ENCODE measurements at places on chromosomes 12 and 14.

DNA sequence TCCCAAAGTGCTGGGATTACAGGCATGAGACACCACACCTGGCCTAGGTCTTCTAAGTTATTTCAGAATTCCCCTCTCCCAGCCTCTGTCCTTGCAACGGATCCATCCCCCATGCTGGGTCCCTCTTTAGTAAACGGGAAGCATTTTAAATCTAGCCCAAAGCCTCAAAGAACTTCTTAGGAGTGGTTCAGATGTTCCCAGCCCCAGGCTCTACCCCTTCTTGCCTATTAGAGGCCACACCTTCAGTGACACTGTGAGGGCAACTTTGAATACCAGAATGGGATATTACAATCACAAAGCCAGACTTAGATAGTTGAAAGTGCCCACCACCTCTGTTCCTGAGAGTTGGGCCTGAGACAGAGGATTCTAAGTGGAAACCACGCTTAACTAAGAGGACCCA, 18.1 kb upstream of the SPPL3 start:
- DNase-seq: no peak

DNA sequence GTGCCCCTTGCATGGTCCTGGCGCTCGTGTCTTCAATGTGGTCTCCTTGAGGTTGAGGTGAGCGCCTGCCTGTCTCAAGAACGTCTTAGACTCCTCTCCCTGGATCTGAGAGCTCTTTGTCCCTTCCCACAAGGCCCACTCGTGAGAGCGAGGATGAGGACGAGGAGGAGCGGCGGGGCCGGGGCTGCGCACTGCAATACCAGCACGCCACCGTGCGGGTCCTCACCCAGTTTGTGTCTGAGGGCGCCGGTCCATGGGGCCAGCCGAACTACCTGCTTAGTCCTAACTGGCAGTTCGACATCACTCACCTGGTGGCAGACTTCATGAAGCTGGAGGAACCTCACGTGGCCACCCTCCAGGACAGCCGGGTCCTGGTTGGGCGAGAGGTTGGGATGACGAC, 128.1 kb downstream of the SLC15A4 start:
- no peak for DNase-seq

- no peak for DNase-seq
These were observed 49.5 kb upstream of the DLK1 start for GRCh38 chr14:100677152-100677551.

DNA sequence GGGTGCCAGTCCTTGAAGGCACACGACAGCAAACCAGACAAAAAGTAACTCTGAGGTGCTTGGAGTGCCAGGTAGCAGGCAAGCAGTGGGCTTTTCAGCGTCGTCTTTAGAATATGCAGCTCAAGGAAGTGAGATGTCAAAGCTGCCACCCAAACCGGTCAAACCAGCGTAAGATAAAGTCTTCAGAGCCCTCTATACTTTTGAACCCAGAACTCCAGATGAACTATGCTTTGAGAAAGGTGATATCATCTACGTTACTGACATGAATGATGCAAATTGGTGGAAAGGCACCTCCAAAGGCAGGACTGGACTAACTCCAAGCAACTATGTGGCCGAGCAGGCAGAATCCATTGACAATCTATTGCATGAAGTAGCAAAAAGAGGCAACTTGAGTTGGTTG, 95.9 kb downstream of the TBX3 start:
- no peak for DNase-seq

GRCh38 chr14:101635749-101636560, 74.7 kb downstream of the DIO3 start:
- DNase-seq: no peak

GRCh38 chr12:1273051-1273450, 282.0 kb downstream of the ERC1 start:
- no peak for DNase-seq

DNA sequence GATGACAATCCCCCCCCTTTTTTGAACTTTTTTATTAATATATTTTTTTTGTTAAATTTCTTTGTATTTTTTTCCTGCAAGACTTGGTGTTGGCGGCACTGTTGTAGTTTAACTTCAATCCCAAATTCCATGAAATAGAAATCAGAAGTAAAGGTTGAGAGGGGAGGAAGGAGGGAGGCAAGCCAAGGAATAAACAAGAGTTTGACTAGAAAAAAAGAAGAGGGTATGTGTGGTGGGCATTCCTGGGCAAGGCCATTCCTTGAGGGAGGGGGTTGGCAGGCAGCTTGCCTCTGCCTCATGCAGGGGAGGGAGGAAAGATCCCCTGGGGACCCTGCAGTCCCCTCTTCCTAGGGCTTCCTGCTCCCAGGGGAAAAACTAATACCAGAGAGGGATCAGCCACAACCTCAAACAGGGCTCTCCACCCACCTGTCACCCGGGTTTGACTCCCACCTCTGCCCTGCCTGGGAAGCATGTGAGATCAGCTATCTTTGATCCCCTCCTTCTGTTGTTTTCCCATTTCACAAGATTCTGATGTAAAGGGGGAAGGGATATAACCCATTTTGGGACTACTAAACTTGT, 519 bp upstream of the AP1G2 start:
- no peak for DNase-seq

- DNase-seq: no peak
These were observed 38.4 kb upstream of the OR4E1 start for GRCh38 chr14:21712036-21712435.

GRCh38 chr14:89089330-89089729, 264.9 kb downstream of the TTC8 start:
- no peak for DNase-seq

DNA sequence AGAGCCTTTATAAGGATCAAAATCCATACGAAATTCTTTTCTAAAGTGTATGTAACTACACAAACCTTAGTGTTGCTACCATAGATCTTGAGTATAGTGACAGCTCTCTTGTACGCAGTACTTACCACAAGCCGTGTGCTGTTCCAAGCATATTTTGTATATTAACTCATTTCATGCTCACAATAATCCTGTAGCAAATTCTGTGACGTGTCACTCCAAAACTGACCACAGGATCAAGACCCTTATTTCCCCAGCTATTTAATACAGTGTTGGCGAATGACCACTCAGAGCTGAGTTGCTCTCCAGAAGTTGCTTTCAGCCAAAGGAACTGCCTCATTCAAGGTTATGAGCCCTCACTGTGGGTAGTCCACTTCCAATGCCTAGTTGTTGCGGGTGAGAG, 169.8 kb downstream of the BTG1 start:
- DNase-seq: no peak

- DNase-seq: no peak
These were observed 293.6 kb upstream of the RGS6 start for GRCh38 chr14:71638523-71639196.

DNA sequence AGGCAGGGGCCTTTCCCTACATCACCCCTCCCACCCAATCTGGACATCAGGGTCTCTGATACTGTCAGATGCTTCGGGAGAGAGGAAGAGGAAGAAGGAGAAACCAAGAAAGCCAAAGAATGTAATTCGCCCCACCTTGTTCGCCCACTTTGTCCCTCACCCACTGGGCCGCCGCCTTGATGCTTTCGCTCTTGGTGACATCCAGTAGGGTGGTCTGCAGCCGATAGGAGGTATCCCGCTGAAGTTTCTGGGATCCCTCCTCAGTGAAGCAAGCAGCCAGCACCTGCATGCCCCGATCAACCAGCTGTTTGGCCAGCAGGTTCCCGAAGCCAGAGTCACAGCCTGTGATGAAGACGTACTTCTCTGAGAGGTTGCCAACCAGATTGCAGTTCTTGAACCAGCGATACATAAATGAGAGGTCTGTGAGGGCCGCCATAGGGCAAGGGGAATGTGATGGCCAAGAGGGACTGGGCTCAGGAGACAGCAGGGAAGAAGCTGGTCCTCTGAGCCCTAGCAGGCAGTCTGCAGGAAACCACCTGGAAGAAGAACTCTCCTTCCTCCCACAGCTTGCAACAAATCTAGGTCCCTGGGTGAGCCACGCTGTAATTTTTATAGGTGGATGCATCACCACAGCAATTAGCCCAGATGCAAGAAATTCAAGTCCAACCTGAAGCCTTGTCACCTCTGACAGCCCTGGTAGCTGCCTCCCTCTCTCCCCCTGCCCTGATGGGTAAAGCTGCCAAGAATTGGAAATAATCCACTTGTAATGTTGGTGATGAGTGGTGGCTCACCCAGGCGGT, at the start of gene SDR9C7:
TSS of gene SDR9C7 (minus strand) at position 583 of the 800 bp plus-strand sequence. CDS start at position 436, 147 bp downstream.
- no peak for DNase-seq

DNA sequence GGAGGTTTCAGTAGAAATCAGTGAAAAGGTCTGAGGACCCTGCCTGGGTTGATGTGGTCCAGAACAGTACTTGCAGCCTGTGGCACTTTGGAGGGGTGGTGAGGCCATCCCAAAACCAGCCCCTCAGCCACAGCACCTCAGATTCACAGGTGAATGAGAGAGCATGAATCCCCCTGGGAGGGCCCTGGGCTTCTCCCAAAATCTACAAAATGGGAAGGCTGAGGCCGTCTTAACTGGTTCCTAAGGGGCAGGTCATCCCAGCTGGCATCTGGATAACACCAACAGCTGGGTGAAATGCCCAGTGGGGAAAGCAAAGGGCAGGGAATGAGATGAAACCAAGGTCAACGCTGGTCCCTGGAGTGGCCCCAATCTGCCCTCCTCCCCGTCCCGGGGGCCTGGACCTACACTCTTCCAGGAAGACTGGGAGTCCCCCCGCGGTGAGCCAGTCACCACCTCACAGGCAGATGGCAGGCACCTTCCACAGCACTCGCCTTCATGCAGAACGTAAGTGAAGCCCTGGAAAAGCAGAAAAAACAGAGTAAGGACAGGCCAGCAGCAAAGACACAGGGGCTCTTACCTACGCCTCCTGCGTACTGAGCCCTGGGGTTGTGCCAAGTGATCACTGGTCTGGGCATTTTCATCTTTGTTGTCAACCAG, 26.3 kb upstream of the ANO2 start:
- peak; percentile 60 for DNase-seq

- DNase-seq: no peak
These were observed 176.9 kb downstream of the PRKCH start for GRCh38 chr14:61498303-61498702.
